ENCODE measurements at places on chromosomes 12 and 14.

- no peak for DNase-seq
Observed at GRCh38 chr12:52081263-52081733, 1.8 kb downstream of the SMIM41 start.

DNA sequence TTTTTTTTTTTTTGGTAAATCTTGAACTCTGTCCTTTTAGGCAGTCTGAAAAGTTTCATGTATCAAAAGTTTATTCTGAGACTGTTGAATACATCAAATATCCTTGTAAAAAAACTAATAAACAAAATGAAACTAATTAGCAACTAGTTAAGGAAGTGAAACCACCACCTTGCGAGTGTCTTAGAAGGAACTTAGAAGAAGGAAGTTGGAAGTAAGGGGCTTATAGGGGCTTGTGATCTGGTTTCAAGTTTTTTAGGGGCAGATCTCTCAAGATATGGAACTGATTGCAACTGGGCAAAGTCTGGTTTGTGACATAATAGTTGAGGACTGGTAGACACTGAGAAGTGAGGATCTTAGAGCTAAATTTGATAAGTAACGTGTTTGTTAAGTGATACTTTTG is 748.8 kb downstream of the C12orf50 start:
- no peak for DNase-seq

- no peak for DNase-seq
Observed at GRCh38 chr14:59753512-59753911, 117.1 kb downstream of the RTN1 start.

GRCh38 chr12:5746036-5746908 is 198.8 kb downstream of the ANO2 start:
- DNase-seq, result no peak
